ENCODE measurements at places on chromosomes 2 and 18.

DNA sequence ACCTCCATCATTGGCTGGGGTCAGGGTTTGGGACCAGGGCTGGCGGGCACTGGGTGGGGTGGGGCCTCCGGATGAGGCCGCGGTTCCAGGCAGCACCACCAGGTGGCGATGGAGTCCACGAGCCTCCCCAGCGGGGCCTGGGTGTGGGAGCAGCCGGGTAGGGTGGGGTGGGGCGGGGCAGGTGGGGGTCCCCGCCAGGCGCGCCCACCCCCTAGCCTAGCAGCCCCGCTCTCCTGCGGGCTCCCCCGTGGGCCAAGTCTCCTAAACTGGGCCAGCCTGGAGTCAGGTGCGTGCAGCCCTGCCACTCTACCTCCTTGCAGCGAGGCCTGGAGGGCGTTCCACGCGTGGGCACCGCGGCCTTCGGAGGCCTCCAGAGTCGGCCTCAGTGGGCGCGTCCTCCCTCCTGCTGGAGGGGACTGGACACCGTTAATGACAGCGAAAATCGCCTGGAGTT lies 187.5 kb downstream of the TWIST2 start:
- DNase-seq: peak; percentile 46

GRCh38 chr2:126792186-126792585 lies 106.5 kb upstream of the TEX51 start:
- no peak for DNase-seq

GRCh38 chr18:76441668-76442412 lies 53.2 kb downstream of the ZNF516 start:
- no peak for DNase-seq

- DNase-seq: no peak
Measured at GRCh38 chr2:150538651-150539201, 51.3 kb upstream of the RND3 start.

GRCh38 chr18:57287766-57288165 lies 64.6 kb upstream of the ST8SIA3 start:
- no peak for DNase-seq

DNA sequence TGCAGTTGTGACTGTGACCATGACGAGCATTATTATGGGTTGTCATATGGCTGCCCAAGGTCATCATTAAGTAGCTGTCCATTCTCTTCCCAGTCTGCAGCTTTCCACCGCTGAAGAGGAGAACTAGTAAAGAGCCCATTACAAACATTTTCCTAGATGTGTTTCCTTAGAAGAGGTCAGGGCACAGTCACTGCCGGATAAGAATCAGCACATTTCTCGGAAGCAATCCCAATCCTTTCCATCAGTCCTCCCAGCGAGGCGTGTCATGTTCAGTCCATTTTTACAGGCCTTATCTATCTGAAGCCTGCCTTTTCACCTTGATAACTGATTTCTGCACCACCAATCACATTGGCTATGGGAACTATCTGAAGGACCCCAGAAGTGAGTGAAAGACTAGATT lies 319.9 kb upstream of the SLC14A2 start:
- DNase-seq: no peak

DNA sequence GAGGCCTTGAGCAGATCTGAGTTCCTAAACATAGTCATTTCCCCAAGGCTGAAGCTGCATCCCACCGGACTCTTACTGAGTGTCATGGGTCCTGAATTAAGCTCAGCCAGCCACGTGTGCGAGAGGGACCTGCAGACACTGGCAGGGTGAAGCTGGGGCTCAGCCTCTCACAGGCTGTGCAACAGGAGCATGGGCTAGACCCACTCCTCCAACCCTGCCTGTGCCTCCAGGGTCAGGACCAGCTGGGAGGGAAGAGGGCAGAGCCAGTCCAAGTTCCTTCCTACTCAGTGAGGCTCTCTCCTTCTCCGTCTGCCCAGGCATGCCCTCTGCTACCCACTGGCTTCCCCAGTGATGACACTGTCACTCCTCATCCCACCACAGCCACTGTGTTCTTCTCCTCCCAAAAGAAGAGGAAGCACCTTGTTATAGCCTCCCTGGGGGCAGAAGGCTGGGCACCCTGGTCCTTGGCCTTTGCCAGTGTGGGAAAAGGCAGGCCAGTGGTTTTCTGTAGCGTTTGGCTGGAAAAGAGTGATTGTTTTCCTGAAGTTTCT lies 78.9 kb downstream of the KCNF1 start:
- DNase-seq: no peak

GRCh38 chr2:16050908-16051489 lies 110.6 kb downstream of the MYCN start:
- no peak for DNase-seq

- DNase-seq: no peak
Measured at GRCh38 chr2:140506606-140507005, 1624.2 kb downstream of the LRP1B start.

GRCh38 chr2:85255813-85256594 lies 71.8 kb downstream of the TGOLN2 start:
- no peak for DNase-seq

GRCh38 chr18:79400591-79401381 lies 5.1 kb downstream of the NFATC1 start:
- peak; percentile 66 for DNase-seq

GRCh38 chr2:26654061-26654340 lies 12.8 kb upstream of the CIB4 start:
- no peak for DNase-seq

DNA sequence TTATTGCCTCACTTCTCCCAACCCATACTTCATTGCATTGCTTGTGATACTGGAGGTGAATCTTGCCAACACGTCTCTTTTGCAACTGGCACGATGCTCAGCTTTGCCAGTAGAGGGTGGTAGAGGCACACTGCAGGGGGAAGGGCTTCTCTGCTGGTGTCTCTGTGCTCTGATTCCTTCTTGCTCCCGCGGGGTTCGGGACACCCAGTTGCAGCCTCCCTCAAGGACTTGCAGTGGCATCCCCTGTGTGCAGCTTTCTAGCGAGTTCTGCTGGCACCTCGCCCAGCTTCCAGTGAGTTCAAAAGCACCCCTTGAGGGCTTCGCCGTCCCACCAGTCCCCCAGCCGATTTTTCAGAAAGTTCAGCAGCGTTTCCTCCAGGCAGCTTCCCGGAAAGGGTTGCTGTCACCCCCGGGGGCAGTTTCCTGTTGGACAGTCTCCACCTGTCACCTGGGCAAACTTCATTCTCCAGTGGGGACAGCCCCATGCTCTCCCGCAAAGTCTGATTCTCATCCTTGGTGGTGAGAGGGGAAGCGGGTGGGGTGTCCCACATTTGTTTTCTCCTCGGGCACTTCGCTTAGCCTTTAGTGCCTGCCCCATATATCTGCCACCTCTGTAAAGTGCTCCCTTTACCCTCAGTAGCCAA lies 35.4 kb upstream of the EN1 start:
- peak; percentile 29 for DNase-seq
